ENCODE measurements at places on chromosomes 13 and 19.

DNA sequence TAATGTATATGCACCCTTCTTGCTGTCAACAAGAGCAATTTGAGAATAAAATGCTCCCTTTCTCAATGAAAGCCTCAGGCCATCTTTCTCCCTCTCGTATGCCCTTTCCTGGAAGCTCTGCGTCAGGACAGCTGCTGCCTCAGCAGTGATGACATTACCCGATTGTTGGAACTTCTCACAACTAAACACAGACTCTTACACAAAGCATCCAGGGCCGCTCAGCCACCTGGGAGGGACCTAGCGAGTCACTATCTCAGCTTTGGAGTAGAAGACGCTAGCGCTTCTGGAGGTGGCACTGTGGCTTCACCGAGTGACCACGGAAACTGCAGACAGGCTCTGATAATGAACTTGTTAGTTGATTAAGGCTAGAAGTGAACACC lies 153.2 kb upstream of the SOX1 start:
- DNase-seq, result no peak

DNA sequence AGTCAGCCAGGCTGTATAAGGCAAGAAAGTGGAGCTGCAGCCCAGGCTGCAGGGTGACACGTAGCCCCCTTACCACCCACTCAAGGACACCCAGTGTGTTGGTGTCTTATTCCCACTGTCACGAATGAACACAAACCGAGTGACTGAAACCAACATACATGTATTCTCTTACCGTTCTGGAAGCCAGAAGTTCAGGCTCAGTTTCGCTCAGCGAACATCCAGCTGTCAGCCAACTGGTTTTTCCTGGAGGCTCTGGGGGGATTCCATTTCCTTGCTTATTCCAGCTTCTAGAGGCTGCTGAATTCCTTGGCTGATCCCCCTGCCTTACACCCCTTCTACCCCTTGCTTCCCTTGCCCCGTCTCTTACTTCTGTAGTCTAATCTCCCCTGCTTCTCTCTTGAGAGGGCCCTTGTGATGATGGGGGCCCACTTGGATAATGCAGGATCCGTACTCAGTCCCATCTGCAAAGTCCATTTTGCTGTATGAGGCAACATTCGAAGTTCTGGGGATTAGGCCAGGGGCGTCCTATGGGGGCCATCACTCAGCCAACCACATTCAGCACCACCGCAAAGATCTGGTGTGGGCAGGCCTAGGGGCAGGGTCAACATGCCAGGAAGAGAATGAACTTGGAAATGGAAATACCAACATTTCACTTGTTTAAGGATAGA lies 47.3 kb upstream of the MTIF3 start:
- no peak for DNase-seq

DNA sequence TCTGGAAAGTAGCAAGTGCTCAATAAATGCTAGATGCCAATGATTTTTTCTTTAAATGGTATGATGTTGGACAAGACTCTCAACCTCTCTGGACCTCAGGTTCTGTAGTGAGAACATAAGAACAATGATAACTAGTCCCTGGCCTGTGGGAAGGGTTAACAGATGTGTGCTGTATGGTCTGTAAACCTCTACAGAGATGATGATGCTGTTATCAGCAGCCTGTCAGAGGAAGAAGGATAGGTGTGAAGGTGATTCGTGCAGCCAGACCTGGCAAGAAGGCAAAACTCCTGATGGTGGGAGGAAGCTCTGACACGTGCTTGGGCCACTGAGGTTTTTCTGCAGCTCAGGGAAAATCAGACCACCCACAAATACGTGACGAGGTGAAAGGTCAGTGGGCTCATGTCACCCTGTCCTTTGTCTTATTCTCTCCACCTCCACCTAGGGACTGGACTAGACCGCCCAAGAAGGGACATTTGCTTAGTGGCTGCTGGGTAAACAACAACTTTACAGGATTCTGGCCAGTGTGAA lies 36.7 kb upstream of the UBL3 start:
- no peak for DNase-seq

DNA sequence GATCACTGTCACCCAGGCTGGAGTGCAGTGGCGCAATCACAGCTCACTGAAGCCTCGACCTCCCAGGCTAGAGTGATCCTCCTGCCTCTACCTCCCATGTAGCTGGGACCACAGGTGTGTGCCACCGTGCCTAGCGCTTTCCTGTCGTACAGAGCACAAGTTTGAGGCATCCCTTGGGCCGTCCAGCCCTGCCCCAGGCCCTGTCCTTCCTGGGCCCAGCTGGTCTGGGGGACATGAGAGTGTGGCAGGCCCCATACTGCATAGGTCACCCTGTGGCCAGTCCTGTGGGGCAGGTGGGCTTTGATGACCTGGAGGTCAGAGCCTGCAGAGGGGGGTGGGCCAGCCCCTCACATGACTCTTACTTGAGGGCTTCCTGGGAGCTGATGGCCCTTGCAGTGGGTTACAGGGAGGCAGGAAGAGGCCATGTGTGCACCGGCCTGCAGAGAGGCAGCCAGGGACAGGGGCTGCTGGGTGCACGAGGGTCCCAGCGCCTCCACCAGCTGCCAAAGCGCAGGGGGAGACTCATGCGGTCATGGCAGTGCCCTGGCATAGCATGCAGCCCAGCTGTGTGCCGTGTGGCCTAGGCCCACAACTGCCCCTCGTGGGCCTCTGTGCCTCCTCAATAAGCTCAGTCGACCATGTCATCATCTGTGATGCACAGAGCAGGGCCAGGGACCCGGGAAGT lies 61.4 kb downstream of the KDM4B start:
- no peak for DNase-seq

- DNase-seq, result peak; percentile 97
These were observed 18.6 kb upstream of the POSTN start for GRCh38 chr13:37617173-37617572.

DNA sequence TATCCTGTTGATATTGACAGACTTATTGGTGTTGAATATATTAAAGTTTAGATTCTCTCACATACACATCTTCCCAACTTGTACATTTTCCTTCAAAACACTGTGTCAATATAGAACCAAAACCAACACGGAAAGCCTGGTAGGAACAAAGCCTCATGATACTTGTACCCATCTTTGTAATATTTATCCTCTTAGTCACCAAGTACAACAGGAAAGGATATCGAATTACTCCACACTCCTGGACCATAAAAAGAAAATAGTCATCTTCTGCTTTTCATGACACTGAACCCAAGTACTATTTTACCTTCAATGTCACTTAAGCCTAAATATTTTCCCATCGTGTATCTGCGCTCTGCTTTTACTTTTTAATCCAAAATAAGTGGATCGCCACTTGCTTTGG lies 702.9 kb upstream of the PCDH9 start:
- DNase-seq, result no peak

DNA sequence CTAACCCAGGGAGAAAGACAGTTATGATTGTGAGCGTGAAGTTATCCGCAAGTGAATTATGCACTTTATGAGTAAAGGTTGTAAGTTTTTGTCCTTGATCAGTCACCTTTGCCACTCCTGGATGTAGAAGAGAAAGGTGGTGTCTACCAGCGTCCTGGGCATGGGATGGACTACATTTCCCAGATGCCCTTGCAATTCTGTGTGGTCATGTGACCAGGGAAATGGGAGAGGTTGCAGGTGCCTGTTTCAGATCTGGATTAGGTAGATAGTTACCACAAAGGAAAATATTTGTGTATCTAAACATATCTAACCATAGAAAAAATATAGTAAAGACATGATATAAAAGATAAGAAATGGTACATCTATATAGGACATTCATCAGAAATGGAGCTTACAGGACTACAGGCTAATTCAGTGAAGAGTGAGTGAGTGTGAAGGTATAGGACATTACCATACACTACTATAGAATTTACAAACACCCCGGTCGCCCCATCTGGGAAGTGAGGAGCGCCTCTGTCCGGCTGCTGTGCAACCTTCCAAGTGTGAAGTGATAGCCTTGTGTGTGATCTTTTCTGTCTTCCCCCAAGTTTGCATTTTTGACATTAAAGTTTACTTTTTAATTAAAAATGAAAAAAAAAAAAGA lies 51.6 kb upstream of the CACNA1A start:
- no peak for DNase-seq

DNA sequence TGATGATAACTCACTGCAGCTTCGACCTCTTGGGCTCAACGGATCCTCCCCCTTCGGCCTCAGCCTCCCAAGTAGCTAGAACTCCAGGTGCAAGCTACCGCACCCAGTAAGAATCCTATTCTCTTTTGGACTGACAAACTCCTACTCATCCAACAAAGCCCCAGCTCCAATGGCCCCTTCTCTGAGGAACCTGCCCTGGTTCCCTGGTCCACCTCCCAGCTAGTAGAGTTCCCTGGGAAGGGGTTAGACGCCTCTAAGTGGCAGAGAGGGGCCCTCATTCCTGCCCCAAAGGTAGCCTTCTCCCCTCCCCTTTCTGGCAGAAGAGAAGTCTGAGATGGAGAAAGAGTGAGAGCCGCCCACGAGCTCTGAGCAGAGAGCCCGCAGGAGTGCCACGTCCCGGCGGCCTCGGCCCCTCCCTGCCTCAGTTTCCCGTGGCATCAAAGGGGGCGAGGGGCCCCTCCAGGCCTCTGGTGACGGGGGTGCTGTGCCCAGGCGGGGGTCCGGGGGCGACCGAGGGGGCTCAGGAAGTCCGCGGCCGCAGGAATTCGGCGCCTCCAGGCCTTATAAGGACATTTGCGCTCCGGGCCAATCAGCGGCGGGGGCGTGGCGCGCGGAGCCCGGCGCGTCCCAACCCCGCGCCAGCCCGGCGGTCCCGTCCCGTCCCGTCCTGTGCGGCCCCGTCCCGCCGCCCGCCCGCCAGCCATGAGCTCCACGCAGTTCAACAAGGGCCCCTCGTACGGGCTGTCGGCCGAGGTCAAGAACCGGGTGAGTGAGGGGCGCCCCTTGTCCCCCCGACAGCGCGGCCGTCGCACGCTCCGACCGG lies at the start of gene CNN2:
CNN2 (plus strand) TSS at position 649 of the 823 bp plus-strand sequence; CDS start at position 703, 54 bp downstream.
- peak; percentile 86 for DNase-seq

DNA sequence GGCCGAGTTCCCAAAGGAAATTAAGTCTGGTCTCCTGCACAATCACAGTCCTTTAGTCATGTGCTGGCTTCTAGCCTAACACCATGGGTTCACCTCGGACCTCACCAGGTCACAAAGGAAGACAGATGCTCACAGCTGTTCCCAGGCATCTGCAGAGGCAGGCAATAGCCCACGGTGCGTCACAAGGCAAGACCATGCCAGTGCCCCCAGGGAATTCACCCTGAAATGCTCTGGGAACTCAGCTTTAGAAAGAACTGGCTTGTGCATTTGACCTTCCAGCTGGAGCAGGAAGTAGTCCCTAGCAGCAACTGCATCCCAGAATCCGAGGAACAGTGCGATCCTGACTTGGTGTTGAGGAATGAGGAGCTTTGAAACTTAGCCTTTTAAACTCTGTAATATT lies 96.8 kb upstream of the WASF3 start:
- DNase-seq, result peak; percentile 16

- DNase-seq, result no peak
These were observed 171.9 kb downstream of the ITGBL1 start for GRCh38 chr13:101624210-101624922.

GRCh38 chr19:16957855-16958254 lies 68.8 kb downstream of the CPAMD8 start:
- DNase-seq, result no peak

DNA sequence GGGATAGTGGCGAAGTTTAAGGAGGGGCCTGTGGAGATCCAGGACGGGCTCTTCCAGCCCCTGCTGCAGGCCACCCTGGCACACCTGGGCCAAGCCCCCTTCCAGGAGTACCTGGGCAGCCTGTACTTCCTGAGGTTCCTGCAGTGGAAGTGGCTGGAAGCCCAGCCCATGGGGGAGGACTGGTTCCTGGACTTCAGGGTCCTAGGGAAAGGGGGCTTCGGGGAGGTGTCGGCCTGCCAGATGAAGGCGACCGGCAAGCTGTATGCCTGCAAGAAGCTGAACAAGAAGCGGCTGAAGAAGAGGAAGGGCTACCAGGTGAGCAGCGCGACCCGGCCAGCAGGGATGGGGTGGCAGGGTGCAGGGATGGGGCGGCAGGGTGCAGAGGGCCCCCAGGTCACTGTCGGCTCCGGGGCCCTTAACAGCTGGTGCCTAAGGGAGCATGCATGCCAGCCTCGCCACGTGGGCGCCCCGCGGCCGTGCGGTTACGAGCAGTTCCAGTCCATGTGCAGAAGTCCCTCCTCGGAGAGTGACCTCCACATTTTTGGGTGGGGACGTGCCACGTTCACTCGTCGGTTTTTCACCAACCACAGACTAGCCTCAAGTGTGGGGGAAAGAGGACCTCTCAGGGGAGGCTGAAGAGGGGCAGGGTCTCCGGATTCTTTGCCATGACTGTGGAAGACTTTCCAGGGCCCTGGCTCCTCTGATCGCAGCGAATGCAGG lies 912 bp downstream of the GRK1 start:
- no peak for DNase-seq

- no peak for DNase-seq
These were observed 12.5 kb upstream of the RSPH6A start for GRCh38 chr19:45827459-45828093.

DNA sequence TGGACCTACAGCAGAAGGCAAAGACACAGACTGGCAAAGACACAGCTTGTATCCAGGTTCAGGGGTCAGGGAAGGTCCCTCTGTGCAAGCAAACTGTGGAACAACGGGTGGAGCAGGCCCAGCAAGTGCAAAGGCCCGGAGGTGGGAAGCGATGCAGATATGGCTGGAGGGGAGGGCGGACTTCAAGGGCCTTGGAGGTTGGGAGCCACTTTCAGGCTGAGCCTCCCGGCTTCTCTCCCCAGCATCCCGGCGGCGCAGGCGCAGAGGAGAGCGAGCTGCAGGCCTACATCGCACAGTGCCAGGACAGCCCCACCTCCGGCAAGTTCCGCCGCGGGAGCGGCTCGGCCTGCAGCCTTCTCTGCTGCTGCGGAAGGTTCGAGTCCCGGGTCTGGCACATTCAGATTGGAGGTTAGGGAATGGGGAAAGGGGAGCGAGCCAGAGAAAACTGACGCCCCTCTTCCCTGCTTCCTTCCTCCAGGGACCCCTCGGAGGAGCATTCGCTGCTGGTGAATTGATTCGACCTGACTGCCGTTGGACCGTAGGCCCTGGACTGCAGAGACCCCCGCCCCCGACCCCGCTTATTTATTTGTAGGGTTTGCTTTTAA lies 2.1 kb upstream of the PNPLA6 start:
- DNase-seq, result peak; percentile 71

DNA sequence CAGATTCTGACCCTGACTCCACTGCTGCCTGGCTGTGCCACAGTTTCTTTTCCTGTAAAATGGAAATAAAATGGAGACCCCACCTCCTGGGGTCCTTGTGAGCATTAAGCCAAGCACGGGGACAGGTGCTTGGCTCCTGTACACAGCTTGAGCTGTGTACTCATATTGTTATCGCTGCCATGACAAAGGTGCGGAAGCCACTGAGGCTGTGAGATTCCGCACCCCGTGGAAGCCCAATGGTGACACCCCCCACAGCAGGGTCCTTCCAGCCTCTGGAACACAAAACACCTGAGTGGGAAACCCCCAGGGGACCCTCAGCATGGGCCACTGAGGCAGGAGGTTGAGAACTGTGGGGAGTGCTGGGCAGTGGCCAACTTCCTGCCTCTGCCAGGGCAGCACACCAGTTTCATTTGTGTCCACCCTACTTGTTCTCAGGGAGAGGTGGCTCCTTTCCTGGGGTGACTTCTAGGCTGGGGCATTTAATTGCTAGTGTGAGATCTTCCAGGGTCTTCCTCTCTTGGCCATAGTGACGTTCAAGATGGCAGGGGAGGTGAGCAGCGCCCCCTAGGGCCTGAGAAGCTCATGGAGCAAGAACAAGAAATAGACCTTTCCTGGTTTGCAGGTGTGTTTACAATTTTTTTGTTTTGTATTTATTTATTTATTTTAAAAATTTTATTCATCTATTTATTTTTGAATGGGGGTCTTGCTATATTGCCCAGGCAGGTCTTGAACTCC lies 5.4 kb upstream of the JSRP1 start:
- no peak for DNase-seq

All from fibroblast of skin of scalp (primary cell).